Type B pancreatic cell (in vitro differentiated cells): ENCODE measurements at places on chromosomes 4 and X.
A peak's percentile ranks its signal among the peaks of the same experiment; 100 is the strongest.

DNA sequence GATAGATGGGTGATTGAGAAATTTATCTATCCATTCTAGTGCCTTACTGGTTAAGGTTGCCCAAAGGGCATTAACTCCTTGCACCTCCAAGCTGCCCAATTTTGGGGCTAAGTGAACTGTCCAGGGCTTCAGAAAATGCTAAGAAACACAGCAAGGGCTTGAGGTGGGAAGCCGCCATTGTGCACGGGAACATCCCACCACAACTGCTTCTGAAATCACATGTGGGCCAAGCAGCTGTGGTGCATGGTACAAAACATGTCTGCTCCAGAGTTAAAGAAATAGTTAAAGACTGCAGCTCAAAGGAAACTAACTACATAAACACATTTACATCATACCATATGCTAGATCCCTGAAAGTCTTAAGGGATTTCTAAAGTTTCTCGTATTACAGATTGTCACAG is 144.3 kb upstream of the NDST3 start:
- DNase-seq, result no peak

DNA sequence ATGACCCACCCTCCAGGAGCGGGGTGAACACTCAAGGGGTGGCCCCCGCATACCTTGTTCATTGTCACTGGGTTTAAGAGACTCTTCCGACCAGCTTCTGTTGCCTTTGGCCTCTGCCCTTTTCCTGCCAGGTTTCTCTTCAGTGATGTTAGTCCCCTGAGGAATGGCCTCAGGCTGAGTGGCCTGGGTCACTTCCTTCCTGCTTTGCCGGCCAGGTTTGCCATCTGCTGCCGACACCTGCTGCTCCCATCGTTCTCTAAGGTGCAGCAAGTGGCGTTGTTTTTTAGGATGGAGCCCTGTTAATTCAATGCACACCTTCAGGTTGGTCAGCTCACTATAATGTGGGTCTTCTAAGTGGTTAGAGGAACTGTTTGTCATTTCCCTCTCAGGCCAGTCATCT is 34.2 kb downstream of the BCOR start:
- DNase-seq, result no peak

DNA sequence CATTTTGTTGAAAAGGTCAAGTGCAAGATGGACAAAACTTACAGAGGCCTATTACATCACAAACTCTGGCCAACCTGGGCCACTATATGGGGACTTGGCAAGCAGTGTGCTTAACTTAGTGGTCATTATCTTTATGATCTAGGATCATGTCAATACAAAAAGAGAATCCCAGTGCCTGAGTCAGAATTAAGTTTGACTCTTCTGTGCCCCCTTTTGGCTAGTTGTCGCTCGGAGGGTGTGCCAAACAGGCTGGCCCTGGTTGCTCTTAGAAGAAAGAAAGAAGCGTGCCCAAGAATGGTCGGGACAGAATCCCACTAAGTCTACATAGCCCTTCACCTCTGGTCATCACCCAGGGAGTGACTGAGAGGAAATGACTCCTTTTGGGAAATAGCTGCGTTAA is 100.1 kb downstream of the EIF4E start:
- no peak for DNase-seq

GRCh38 chrX:103651151-103651773 is 22.5 kb downstream of the TCEAL1 start:
- no peak for DNase-seq

DNA sequence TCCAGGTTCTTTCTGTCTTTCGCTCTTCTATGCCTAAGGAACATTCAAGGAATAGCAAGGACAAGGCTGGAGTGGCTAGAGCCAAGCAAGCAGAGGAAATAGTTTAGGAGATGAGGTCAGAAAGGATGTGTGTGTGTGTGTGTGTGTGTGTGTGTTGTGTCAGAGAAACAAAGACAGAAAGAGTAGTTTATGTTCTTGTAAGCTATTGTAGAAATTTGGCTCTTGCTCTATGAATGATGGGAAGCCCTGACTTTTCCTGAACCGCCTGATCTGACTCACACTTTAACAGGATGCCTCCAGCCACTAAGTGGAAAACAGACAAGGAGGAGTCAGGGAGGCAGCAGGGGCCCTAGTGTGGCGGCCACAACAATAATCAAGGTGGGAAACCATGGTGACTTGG is 39.7 kb downstream of the LGI2 start:
- no peak for DNase-seq

DNA sequence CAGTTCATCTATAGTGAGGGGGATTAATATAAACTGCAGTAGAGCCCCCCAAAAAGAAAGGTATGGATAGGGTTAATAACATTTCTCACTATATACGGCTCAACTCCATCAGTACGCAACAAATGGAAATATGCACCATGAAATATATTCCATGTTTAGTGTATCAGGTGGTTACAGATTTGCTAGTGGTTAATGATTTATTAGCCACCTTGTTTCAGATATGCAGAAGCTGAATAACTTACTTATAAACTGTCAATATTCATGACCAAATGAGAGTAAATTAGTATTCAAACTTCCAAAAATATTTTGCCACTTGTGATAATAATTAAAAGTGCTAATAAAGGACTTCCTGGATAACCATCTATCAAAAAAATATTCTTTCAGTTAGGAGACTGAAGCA is 14.8 kb downstream of the AMTN start:
- DNase-seq, result no peak

DNA sequence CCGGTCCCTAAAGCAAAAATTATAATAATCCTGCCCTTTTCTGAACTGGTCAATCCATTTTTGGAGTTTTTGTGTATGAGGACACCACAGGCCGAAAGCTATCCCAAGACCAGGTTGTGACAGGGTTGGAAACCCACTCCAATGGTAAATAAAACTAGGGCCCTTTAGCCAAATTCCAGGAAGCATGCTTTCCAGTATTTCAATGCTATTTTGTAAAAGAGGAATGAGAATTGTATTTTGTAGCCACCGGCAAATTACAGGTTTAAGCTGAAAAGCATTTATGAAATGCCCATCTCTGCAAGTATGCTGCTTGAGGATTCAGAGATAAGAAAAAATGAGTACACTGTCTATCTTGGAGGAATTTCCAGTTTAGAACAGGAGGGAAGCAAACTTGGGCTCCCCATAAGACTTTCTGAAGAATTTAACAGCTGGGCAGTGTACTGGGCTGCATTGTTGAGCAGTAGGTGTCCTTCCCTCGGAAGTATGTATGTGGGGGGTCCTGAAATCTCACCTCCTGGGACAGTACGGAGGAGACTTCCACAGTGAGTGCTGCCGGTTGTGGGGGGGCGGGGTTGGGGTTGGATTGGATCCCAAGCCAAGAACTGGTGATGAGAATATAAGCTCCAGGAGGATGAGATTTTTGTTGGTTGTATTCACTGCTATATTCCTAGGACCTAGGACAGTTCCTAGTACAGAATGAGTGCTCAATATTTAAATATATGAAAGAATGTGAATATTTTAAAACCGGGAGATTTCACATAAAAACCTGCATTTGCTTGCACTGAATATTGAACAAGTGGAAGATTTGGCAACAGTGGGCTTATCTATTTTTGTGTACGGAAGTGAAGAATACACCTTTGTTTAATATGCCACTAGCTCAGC is 26.8 kb downstream of the OCIAD2 start:
- no peak for DNase-seq

- DNase-seq, result no peak
Measured at GRCh38 chrX:8679550-8679949, 52.4 kb downstream of the ANOS1 start.

- DNase-seq, result no peak
Measured at GRCh38 chr4:124414276-124415040, 298.1 kb downstream of the ANKRD50 start.

GRCh38 chrX:124433186-124433585 is 86.8 kb downstream of the SH2D1A start:
- no peak for DNase-seq

GRCh38 chr4:41568363-41568762 is 30.4 kb downstream of the LIMCH1 start:
- DNase-seq, result no peak

DNA sequence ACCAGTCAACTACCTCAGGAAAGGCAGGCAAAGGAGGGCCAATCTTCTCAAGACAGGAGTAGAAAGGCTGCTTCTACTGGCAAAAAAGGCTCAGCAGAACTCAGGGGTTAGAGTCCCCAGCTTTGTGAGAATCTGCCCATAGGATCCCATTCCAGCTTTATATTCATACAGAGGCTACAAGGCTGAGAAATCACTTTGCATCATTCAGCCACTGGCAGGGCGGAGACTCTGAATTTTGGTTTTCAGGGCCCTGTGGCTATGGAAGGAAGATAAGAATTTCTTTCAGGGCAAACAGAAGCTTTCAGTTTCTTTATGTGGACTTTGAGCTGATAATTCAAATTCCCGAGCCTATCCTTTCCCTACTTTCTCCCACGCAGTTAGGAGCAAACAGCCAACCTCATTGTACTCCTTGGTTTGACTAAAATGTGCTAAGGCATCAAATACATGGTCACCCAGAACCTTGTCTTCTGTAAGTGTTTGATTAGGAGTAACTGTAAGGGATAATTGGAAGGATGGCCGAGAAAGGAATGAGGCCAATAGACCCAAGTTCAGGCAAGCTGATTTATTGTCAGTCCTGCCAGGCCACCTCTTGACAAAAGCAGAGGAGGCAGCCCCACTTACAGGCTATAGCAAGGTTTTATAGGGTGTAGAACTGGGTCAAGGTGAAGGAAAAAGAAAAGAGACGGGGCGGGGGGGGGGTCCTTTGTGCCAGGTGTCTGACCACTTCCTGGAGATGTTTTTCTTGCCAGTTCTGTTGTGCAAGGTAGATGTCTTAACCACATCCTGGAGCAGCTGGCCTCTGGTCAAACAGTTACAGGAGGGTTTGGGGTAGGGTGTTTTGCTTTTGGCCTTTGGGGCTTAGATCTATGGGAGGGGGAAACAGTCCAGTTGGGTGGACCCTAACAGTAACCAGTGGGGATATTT is 165.3 kb upstream of the PPP1R2C start:
- no peak for DNase-seq

- no peak for DNase-seq
Measured at GRCh38 chrX:130771648-130772047, 131.4 kb downstream of the ENOX2 start.

DNA sequence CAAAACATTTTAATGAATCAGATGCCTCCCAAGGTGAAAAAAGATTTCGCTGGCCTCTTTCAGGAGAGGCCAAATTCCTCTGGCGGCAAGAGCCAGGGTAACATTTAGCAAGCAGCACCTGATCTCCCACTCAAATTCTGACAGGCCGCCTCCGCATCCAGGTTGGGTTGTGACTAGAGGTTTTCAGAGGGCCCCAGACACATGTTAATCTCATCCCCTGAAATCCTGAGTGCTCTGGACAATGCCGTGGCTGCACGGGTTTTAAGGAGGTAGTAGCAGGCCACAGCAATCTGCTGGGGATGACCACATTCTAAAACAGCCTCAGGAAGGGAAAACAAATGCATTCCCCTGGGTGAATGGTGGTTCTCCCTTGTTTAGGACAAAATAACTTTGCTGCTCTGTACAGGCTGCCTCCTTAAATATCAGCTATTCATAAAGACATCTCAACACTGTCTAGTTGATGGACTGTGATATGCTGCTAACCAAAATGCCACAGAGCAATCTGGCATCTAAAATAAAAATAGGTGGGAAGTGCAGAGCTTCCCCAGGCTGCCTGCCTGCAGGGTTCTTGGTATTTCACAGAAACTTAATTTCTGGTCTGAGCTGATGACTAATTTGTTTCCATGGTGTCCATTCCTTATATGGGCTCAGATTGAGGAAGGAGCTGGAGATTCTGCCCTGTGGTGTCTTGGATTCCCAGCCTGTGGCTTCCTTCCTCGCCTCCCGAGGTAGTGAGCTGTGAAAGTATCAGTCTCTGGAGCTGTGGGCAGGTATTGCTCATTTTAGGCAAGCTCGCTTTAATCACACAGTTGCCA is 202.0 kb downstream of the DCLK2 start:
- no peak for DNase-seq

- no peak for DNase-seq
Measured at GRCh38 chr4:10321931-10322330, 135.3 kb downstream of the ZNF518B start.

GRCh38 chrX:12360986-12361598 is 222.8 kb downstream of the FRMPD4 start:
- no peak for DNase-seq

- no peak for DNase-seq
Measured at GRCh38 chr4:1447676-1448588, 41.7 kb upstream of the NKX1-1 start.

DNA sequence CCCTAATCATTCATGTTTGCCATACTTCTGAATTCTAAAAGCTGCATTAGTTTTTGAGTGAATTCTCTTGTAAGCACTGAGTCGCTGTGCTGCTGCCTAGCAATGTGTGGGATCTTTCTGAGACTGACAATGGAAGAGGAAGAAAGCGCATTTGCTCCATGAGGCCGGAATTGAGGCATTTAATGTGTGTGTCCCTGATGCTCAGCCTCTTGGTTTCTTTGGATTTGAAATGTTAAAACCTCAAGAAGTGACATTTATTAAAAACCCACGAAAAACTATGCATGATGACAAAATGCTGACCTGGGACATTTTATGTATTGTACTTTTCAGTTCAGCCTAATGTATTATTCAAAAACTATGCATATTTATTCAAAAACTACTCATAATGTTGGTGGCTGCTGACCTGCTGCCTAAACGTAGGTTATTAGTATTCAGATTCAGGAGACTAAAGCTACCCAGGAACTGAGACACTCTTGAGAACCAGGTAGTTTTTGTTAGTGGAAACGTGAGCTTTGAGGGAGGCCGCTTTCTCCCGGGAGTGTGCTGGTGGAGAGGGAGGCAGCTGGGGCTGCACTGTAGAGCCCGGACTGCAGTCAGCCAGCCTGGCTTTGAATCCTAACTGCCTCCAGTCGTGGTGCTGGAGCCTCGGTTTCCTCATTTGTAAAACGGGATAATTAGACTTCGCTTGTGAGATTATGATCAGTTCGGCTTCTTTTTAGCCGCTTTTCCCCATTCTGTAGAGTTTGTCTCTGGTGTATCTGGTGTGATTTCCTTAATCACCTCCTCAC is 11.3 kb downstream of the RGS12 start:
- DNase-seq, result no peak

DNA sequence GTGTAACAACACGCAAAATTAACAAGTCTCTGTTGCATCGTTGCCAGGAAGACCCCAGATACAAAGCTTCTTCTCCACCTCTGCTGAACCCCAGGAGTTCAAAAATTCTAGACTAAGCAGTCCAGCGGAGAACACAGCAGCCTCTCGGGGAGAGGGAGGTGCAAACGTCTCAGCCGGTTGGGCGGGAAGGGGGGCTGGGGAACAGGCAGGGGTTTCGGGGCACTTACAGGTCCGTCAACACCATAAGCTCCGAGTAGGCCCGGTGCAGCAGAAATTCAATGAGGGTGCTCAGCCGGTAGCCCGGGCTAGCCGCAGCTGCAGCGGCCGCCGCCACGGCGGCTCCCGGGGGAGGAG is 394 bp downstream of the MED14 start:
- no peak for DNase-seq

- peak; percentile 72 for DNase-seq
Measured at GRCh38 chr4:83109480-83110222, 4.9 kb downstream of the PLAC8 start.

GRCh38 chr4:113623274-113623894 is 138.2 kb downstream of the CAMK2D start:
- no peak for DNase-seq

GRCh38 chr4:121932212-121932974 is 19.5 kb downstream of the TRPC3 start:
- DNase-seq, result no peak

GRCh38 chrX:154515090-154515965 is 704 bp downstream of the FAM3A start:
- DNase-seq, result no peak

GRCh38 chrX:53599781-53600396 is 86.6 kb downstream of the HUWE1 start:
- no peak for DNase-seq
